ENCODE measurements at places on chromosomes 16 and 17.

GRCh38 chr17:75457047-75457654, 716 bp downstream of the TMEM94 start:
- no peak for DNase-seq

DNA sequence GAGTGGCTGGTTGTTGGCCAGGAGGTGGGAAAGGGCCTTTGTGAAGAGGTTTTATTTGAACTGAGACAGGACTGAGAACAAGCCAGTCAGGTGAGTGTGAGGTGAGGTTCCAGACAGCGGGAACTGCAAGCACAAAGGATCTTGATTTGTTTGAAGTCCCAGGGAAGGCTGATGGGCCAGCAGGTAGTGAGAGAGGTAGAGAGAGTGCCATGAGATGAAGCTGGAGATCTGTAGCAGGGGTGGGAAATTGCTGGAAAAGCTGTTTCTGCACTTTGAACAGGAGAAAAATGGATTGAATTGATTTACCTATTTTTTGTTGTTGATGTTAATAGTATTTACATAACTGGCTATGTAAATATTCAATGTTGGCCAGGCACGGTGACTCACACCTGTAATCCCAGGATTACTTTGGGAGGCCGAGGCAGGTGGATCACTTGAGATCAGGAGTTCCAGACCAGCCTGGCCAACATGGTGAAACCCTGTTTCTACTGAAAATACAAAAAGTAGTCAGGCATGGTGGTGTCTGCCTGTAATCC, 7.7 kb upstream of the DCTPP1 start:
- no peak for DNase-seq

- DNase-seq, result no peak
Observed at GRCh38 chr16:12542818-12543699, 260.6 kb downstream of the CPPED1 start.

DNA sequence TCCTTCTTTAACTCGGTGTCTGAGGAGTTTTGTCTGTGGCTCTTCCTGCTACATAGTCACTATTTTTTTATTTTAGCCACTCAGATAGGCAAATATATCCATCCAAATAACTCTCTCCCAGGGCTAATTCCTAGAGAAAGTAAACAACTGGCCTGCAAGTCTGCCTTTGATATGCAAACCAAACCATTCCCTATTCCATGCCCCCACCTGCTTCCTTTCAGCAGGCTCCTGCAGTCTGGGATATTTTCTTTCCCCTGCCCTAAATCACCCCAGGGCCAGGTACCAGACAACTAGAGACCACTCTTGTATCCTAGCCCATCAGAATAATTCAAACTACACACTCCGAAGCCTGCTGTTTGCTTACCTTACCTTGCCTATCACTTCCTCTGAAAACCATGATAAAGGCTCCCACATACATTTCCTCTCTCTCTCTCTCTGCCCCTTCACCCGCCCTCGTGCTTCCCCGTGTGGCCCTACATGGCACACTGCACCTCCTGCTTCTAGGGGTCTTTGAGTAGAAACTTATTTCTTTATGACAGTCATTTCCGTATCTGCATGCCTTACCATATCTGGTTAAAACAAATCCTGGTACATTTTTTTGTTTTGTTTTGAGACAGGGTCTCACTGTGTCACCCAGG, 8.3 kb downstream of the CD300H start:
- no peak for DNase-seq

DNA sequence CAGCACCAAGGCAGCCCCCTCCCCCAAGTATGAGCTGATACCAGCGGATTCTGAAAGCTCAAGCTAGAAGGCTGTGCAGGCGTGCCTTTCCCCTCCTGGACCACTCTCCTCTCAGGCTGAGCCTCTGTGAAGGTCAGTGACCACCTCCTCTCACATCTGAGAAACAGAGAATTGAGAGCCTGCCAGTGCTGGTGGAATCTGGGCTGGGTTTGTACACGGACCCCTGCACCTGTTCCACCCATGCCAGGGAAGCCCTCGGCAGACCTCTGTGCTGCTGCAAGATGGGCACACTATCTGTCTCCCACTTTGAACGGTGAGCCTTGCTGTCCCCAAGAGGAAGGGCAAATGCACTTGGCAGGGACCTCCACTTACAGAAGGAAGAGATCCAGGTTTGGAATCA, 54.7 kb upstream of the SDK2 start:
- DNase-seq, result no peak

DNA sequence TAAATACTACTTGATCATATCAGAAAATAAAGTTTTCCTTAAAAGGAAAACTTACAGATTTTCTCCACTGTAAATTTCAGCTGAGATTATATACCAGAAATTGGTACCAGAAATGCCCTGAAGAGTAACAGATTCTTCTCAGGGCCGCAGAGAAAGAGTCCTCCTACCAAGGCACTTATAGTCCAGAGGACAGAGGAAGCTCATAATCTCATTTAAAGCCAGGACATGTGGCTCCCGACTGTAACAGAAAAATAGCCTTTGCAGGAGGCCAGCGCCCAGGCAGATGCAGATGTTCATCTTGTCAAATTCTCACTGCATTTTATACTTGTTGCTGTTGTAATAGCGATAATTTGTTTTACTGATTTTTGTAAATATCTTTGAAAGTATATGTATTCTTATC, 43.7 kb downstream of the TNRC6C start:
- DNase-seq, result no peak

- DNase-seq, result no peak
Observed at GRCh38 chr17:63918305-63918704, 334 bp downstream of the GH1 start.

DNA sequence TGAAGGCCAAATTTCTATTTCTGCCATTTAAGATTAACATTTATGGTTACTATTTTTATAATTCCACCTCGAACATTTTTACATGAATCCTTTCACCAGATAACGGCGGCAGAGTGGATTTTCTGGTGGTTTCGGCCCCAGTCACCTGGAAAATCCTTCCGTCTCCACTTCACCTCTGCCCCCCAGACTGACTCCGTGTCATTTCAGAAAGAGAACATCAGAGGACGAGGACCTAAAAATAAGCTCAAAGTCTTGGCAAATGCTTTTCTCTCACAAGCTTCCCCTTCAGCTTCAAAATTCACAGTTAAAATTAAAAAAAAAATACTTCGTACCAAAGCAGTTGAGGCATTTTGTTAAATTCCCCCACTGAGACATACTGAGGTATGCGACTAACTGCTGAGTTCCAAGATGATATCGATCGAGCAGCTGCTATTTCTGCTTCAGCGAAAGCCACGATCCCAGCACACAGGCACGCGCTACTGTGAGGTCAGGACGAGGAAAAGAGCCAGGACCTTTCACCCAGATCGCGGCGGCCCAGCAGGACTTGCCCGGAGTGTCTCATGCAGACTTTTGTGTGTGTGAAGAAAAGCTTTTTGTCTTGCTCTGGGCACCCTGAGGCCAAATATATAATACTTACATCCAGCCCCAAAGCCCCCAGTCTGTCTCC, 36.8 kb downstream of the ASPA start:
- DNase-seq, result no peak

DNA sequence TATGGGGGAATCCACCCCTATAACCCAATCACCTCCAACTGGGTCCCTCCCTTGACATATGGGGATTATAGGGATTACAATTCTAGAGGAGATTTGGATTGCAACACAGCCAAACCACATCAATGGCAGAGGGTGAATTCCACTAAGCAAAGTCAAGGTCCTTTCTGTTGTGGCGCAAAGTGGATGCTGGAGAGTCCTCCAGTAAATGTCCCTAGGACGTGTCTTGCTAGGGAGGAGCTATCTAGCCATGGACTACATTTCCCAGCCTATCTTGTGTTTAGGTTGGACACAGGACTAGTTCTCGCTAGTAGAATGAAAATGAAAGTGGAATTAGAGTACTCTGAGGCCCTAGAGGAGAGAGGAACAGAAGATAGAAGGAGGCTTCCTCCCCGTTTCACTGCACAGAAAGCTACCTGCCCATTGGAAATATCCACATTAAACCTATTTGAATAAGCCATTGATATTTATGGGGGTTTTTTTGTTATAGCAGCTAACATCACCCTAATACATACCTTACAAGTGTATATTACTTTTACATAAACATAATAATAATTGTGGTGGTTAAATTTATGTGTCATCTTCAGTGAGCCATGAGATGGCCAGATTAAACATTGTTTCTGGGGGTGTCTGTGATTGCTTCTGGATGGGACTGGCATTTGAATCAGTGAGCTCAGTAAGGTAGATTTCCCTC, 56.7 kb upstream of the ERCC4 start:
- DNase-seq, result no peak

DNA sequence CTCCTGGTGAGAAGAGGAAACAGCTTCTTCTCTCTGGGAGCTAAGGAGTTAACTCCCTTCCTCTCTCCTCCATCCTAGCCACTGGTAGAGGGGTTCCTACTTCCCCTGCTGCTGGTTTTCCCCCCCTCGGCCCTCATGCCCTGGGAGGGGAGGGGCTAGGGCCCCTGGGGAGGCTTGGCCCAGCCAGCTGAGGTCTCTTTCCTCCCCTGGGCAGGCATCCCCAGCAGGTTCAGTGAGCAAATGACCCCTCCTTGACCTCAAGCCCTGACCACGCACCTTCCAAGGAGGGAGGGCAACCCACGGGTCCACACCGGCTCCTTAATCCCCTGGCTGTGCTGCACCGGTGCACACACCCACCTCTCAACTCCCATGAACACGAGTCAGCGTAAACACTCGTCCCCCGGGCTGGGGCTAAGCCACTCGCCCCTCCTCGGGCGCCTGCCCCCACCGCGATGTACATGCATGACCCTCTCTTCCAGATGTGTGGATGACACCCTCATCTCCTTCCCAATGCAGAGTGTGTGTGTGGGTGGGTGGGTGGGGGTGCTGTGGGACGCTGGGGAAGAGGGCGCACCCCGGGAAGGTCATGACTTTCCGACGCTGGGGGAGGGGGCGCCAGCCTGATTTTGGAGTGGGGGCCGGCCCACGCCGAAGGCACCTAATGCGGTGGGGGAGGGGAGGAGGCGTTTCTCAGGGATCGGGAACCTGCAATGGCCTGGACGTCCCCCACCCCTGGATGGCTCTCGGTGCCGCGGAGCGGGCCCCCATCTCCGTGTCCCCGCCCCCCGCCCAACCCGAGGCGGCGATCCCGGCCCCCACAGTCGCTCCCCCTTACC, 33.7 kb downstream of the SRCIN1 start:
- DNase-seq, result no peak

DNA sequence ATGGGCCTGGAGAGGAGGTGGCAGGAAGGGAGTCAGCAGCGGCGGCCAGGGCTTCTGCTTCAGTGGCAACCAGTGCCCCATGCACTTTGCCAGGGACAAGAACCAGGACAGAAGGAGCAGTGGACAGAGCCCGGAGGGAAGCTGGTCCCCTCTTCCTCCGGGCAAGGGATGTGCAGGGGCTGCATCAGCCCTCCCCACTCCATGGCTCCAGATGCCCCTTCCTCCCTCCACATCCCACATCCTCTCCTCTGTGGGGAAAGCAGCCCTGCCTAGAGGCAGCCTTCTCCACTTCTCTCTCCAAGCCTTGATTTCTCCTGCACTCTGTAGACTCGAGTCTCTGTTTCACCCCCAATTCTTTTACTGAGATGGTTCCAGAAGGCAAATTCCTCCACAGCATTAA, 50.4 kb downstream of the AIPL1 start:
- DNase-seq, result no peak

Measured in CD4-positive, CD25-positive, alpha-beta regulatory T cell (primary cell).